T-helper 2 cell (primary cell): ENCODE measurements at places on chromosomes 4 and X.
A peak's percentile ranks its signal among the peaks of the same experiment; 100 is the strongest.

GRCh38 chr4:101696276-101697010 is 94.1 kb upstream of the BANK1 start:
- no peak for DNase-seq

GRCh38 chr4:107391630-107392028 is 328.4 kb downstream of the PAPSS1 start:
- DNase-seq = no peak

DNA sequence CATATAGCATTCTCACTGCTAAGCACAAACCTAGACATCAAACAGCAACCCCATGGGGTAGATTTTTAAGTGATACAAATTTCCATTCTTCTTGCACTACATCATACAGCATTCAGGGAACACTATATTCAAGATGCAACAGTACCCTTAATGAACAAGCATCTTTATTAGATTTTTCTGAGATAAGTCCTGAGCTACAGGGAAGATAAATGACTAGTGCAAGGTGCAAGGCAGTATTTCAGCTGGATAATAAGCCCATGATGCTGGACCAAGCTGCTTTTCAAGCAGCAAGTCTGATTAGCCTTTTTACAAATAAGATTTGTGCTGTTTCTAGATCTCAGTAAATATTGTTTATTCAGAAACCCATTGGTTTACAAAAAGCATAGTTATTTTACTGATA is 192.6 kb upstream of the ATOH1 start:
- no peak for DNase-seq

GRCh38 chrX:124393238-124393637 is 46.9 kb downstream of the SH2D1A start:
- peak; percentile 53 for DNase-seq

DNA sequence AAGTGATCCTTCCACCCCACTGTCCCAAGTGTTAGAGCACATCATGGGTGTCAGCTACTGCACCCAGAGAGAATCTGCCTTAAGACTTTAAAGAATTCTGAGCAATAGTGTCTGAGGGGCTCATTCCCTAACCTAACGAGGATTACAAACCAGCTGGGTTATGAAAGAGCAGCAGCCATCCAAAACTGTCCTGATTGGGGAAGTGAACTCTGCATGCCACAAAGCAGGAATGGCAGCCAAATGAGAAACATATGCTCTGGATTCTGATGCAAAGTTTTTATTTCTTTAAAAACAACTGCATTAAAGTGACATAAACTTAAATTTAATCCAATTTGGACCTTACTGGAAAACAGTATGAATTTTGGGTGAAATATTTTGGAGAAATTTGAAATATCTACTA is 103.2 kb downstream of the ANXA3 start:
- DNase-seq = no peak

DNA sequence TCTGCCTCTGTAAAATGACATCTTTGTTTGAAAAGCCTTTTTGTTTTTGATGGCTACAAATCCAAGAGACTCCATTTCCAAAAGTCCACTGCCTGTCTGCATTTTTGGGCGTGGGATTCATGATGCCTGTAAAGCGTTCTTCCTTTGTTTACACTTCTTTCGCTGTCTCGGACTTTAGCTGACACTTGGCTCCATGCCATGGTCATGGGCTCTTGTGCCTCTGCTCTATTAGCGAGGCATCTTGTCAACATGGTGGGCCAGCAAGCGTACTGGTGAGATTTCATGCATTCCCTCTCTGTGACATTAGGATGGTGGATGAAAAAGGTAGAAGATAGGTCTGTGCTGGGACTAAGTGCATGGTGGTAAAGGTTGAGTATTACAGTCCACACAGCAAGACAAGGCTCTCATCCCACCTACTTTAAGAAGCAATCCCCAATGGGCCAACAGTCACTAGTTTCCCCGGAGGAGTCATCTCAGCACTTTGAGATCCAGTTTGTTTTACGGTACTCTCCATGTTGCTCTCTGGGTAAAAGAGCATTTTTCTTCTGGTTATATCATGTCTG is 298.2 kb upstream of the KLF3 start:
- no peak for DNase-seq

GRCh38 chr4:104394406-104395167 is 100.1 kb downstream of the CXXC4 start:
- DNase-seq = no peak

- no peak for DNase-seq
Measured at GRCh38 chr4:44493924-44494323, 45.3 kb upstream of the KCTD8 start.

DNA sequence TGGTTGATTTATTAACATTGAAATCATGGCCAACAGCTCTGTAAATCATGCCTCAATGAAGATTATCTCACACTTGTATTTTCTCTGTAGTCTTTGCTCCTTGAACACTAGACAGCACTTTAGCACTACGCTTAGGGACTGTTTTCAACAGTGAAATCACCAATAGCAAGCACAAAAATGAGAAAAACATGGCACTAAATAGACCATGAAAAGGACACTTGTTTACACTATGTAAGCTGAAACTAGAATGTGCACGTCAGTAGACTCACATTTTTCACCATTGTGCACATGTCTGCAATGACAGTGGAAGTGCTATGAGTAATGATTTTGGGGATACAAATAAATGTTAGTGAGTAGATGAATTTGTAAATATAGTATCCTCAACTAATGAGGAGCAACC is 3.1 kb downstream of the BMP2K start:
- no peak for DNase-seq

DNA sequence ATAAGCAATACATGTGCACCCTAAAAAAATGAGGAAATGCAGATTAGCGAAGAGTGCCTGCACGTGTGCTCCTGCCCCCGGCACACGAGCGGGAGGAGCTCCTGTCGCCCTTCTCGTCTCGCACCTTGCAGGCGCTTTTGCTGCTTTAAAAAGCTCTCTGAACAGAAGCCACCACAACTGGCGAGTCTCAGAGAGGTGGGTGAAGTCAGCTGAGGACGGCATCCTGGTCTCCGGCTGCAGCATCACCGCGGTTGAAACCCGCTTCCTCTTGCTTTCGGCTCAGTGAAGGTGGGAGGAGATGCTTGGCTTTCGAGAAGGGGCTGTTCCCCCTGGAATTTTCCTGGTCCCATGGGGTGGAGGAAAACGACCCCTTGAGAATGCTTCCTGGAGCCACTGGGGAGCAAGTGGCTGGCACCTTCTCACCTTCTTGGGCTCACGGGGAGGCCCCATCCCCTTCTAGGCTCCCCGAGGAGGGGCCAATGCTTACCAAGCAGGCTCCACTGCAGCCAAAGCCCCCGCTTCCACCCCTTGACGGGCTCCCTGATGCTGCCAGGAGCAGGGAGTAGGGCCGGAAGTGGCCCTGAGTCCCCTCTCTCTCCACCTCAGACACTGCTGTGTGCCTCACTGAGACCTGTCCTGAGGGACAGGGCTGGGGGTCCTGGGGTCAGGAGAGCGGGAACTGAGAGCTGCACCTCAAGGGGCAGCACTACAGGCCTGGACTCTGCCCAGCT is 29.2 kb upstream of the MXD4 start:
- DNase-seq = peak; percentile 91

- no peak for DNase-seq
Measured at GRCh38 chr4:83629945-83630721, 94.2 kb downstream of the GPAT3 start.

DNA sequence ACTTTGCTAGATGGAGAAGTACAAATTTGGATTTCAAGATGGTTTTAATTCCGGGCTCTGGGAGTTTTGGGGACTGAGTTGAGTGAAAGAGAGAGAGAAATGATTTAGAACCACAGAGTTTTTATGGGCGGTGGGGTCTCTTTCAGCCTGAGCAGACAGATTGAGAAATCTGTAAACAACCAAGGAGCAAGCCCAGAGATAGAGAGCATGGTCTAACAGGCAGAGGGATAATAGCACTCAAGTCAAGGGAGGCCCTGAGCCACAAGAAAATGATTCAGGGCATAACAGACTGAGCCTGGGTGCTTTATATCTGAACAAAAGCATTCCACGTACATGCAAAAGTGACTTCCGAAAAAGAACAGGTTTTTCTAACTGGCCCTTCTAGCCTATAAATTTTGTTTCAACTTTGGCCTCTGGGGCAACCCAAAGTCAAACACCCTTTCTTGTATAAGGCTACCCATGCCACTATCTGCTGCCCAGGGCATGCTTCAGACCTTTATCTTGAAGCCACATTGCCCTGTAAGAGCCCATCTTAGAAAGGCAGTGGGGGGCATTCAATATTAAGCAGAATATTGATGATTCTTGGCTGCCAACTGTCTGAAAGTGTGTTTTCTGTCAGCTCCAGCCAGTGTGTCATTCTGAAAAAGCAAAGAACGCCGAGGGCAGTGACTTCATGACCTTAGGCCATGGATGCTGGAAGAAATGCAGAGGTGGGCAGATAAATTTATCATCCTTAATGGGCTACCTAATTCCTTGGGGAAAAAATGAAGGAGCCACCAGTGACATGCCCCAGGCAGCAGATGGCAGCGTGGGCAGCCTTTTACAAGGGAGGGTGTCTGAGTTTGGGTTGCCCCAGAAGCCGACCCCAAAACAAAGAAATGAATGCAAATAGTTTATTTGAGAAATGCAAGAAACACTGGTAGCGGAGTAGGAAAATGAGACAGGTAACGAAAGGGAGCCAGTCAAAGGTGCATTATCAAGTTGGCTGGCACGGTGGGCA is 637.6 kb downstream of the MID1IP1 start:
- DNase-seq = no peak

GRCh38 chrX:100341142-100341510 is 68.9 kb downstream of the PCDH19 start:
- DNase-seq = no peak

GRCh38 chr4:36115312-36115711 is 129.0 kb downstream of the ARAP2 start:
- DNase-seq = no peak

DNA sequence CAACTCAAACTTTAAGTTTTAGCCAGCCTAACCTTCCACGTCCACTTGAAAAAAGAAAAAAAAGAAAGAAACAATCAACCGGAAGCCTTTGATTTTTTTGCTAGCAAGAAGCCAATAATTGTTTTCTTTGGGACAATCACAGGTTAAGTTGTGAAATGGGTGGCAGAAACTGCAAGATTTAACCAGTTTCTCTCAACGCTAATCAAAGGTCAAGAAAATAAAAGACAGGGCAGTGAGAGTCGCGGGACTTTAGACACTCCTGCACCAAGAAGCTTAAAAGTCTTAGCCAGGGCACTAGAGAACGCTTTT is 1.0 kb downstream of the ACSL1 start:
- no peak for DNase-seq

DNA sequence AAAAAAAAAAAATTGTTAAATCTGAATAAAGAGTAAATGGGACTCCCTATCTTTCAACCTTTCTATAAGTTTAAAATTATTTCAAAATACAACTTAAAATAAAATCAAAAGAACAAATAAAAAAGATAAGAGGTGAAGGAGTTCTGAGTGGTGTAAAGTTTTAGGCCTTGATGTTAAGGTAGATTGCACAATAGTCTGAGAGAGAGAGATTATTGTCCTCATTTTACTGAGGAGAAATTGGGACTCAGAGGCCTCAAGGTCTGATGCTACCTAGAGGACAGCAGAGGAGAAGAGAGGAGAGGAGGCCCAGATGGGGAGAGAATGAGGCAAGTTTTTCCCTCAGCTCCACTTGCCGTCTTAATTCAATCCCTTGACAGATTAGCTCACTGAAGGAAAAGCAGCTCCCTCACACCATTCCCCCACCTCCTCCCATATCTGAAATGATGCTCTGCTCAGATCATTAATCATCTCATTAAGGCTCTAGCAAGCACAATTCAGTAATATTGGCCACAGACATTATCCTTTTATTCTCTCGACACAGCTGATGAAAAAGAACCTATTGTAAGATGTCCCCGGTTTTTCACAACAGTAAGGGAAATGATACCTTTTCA is 106.3 kb upstream of the PTPN13 start:
- DNase-seq = no peak

DNA sequence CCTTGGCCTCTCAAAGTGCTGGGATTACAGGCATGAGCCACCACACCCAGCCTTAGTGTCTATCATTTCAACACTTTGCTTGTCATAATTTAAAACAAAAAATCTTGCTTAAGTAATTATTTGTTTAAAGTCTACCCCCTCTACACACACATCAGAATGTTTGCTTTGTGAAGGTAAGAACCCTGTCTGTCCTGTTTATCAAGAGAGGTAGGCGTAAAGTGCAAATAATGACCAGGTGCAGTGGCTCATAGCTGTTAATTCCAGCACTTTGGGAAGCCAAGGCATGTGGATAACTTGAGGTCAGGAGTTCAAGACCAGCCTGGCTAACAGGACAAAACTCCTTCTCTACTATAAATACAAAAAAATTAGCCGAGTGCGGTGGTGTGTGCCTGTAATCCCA is 326.7 kb upstream of the CLNK start:
- DNase-seq = no peak

DNA sequence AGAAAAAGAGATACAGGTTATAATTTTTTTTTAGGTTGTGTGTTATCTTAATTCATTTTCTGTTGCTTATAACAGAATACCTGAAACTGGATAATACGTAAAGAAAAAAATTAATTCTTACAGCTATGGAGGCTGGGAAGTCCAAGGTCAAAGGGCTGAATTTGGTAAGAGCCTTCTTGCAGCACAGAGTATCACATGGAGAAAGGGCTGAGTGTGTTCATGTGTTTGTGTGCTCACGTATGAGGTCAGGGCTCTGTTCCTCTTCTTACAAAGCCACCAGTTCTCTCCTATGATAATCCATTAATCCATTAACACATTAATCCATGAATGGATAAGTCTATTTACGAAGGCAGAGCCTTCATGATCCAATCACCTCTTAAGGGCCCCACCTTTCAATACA is 8.6 kb upstream of the RAB28 start:
- no peak for DNase-seq

GRCh38 chr4:185211641-185212040 is 2.2 kb downstream of the SNX25 start:
- DNase-seq = no peak

GRCh38 chrX:43562372-43562771 is 93.7 kb upstream of the MAOA start:
- no peak for DNase-seq

DNA sequence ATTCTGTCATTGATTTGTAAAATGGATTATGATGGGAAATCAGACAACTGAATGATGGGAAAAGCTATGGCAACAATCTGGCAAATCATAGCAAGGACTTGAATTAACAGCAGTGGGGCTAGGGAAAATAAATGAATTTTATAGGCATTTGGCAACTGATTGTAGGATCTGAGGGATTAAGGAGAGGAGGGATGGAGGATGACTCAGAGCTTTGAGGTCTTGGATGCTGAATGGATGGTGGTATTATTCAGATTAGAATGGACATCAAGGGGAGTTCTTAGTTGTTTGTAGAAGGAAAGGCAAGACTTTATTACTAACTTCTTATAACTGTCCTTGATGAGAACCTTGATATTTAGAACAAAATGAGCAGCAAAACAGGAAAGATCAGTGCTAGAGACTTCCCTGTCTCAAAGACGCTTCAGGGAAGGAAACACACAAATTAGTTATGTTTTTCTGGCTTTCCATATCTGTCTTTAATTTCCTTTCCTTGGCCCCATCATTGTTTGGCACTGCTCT is 51.4 kb upstream of the HHIP start:
- no peak for DNase-seq

- DNase-seq = no peak
Measured at GRCh38 chr4:94334962-94335361, 7.7 kb downstream of the HPGDS start.

GRCh38 chrX:107440187-107440586 is 9.3 kb upstream of the FRMPD3 start:
- DNase-seq = no peak

GRCh38 chr4:15327311-15328298 is 100.2 kb upstream of the C1QTNF7 start:
- DNase-seq = no peak
